ENCODE measurements at places on chromosomes 16 and 17.

DNA sequence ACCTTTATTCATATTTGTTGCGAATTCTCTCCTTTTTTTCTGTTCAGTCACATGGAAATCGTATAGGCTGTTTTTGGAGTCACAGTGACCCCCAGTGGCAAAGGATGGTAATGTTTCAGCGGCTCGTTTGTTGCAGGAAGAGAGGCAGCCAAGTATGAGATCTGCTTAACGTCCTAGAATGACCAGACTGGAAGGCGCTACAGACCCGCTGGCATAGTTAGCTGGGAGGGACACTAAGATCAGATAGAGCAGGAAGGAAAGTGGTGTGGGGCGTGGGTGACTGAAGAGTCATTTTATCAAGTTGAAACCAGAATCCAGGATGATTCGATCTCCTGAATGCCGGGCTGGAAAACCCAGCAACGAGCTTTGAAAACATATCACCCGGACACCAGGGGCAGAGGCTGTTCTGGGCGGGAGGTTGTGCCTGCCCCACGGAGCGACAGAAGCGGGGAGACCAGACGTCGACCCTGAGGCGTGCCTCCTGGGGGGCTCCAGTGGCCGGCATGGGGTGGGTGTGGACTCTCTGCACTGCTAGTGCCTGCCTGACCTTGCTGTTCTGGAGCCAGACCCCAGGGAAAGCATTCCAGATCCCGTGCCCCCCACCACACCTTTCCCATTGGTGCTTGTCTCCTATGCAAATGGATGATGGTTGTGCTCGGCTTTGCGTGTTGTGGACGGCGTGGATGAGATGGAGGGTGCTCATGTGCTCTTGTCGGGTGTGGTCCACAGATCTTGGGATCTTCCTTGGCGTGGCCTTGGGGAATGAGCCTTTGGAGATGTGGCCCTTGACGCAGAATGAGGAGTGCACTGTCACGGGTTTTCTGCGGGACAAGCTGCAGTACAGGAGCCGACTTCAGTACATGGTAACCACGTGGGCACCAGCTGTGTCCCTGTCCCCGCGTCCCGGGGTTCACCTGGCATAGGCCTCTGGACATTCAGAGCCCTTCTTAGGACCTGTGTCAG is 7.7 kb downstream of the IL34 start:
- peak; percentile 80 for DNase-seq

DNA sequence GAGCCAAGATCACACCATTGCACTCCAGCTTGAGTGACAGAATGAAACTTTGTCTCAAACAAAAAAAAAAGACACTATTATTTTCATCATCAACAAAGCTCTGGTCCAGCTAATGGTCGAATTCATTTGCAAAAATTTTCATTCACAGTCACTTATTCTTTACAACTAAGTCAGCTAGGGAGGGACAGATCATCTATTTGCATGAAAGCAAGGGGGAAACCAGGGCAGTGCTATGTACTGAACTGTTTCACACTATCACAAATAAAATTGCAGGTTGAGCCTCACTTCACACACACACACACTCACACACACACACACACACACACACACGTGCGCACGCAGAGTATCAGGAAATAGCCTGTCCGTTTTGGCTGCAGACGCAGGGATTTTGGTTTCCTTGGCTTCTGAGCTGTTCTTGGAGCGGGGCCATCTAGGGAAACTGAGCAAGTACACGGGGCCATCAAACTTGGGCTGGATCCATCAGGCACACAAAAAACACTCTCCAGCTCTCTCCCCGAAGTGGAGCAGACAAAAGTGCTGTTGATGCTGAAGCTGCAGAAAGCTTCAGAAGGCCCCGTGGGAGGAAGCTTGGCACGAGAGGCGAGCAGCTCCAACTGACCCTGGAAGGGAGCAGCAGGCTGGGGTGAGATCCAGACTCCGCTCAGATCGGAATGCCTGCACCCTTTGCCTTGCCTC is 44.3 kb upstream of the HELZ start:
- DNase-seq: peak; percentile 38

GRCh38 chr17:67326440-67326839 is 39.9 kb downstream of the PSMD12 start:
- no peak for DNase-seq

DNA sequence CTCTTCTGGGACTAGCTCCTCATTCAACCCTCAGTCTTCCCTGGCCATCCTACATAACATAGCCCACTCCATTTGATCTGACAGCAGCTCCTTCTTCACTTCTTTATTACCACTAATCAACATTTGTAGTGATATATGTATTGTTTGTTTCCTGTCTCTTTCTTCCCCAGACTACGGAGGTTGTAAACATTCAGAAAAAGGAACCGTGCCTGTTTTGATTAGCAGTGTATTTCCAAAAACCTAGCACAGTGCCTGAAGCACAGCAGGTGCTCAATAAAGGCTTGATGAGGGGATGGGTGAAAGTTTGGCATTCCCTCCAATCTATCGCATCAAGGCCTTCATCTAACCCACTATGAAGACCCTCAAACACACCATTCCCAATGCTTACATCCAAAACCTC is 150.8 kb downstream of the XYLT1 start:
- DNase-seq: no peak

DNA sequence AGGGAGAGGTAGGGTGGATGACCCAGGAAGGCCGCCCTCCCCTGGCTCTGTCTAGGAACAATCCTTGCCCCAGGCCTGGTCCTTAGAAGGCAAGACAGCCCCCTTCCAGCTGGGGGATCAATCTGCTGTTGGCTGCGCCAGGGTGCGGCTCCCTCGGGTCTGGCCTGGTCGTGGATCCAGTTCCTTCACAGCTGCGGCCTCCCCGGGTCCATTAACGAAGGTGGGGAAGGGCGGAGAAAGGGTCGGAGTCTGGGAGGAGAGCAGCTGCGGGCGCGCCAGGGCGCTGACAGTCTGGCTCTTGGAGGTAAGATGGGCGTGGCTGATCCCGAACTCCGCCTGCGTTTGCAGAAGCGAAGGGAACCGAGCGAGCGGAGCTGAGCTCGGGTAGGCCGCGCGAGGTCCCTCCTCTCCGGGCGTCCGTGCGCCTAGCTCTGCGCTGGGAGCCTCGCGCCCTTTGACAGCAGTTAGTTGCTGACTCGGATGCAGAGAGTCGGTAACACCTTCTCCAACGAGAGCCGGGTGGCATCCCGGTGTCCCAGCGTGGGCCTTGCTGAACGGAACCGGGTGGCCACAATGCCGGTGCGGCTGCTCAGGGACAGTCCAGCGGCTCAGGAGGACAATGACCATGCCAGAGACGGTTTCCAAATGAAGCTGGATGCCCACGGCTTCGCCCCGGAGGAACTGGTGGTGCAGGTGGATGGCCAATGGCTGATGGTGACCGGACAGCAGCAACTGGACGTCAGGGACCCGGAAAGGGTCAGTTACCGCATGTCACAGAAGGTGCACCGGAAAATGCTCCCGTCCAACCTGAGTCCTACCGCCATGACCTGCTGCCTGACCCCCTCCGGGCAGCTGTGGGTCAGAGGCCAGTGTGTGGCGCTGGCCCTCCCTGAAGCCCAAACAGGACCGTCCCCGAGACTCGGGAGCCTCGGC is at the start of gene HSPB9:
HSPB9 (plus strand) TSS at position 434 of the 933 bp plus-strand sequence; CDS start at position 481, 47 bp downstream.
- no peak for DNase-seq

- no peak for DNase-seq
Measured at GRCh38 chr17:79114458-79115301, 40.1 kb downstream of the ENGASE start.

Measured in fibroblast of skin of right biceps (primary cell).